ENCODE measurements at places on chromosomes 2 and 18.
A peak's percentile ranks its signal among the peaks of the same experiment; 100 is the strongest.

DNA sequence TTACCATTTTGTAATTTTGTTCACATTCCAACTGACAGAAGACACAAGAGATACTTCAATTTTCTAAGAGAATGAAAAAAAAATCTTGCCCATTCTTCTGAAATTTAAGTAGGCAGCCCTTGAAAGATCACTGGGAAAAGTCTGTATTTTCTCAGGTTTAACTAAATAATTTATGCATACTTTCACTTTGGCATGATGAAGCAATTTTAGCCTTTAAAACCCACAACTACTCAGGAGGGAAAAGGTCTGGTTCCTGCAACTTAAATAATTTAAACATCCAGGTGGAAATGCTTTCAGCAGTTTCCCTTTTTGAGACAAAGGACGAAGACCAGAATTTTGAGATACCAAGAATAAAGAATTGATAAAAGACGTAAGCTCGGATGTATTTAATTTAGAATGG, 61.4 kb downstream of the ZEB2 start:
- no peak for DNase-seq

GRCh38 chr18:28088477-28088876, 88.5 kb downstream of the CDH2 start:
- DNase-seq = no peak

GRCh38 chr2:117127680-117128079, 686.8 kb upstream of the DDX18 start:
- no peak for DNase-seq

GRCh38 chr2:64417624-64418023, 36.3 kb upstream of the LGALSL start:
- no peak for DNase-seq

DNA sequence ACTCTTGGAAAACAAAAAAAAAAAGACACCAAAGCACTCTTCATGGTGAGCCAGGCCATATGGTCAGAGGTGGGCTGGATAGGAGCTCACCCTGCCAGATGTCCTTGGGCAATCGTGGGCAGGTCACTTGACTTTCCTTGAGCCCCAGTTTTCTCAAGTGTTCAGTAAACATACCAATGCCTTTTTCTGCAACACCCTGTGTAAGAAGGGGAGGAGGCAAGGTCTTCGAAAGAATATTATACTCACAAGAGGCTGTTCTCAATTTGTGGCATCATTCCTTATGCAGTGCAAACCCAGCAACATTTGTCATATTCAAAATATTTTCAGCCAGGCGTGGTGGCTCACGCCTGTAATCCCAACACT, 22.9 kb upstream of the TMEM87B start:
- no peak for DNase-seq

DNA sequence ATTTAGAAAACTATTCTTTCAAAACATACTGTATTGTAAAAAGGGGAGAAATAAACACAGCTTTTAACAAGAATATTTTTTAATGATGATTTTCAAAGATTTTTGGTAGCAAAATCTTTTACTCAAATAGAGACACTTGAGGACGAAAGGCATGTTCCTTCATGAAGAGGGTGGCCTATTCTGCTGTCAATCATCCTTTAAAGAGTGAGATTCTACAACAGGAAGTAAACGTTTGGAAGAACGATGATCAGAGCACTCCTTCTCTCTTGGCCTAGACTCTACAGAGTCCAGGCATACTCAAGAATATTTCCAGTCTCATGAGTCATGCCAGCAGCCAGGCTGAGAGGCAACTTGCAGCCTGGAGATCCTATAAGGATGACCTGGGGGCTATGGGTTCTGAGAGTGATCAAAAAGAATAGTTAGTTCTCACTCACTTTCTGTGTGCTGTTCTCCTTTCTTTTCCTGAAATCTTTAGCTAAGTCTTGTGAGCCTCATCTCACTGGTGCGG, 62.4 kb upstream of the TCF4 start:
- DNase-seq = peak; percentile 16

- peak; percentile 49 for DNase-seq
These were observed 29.0 kb upstream of the CFAP36 start for GRCh38 chr2:55490554-55490953.

DNA sequence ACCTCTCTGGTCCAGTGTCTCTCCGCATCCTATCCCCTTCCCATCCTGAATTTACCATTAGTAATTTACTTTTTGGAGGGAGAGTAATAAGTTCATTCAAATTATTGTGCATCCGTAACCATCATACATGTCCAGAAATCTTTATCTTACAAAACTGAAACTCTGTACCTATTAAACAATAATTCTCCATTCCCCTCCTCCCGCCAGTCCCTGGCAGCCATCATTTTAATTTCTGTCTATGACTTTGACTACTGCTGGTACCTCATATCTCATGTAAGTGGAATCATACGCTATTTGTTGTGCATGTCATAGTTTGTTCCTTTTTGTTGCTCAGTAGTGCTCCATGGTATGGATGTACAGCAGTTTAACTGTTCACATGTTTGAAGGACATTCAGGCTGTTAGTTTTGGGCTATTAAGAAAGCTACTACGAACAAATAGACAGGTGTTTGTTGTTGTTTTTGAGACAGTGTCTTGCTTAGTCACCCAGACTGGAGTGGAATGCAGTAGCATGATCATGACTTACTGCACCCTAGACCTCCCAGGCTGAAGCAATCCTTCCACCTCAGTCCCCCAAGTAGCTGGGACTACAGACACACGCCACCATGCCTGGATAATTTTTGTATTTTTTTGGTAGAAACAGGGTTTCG, 2.0 kb downstream of the LIMS1 start:
- DNase-seq = peak; percentile 11

DNA sequence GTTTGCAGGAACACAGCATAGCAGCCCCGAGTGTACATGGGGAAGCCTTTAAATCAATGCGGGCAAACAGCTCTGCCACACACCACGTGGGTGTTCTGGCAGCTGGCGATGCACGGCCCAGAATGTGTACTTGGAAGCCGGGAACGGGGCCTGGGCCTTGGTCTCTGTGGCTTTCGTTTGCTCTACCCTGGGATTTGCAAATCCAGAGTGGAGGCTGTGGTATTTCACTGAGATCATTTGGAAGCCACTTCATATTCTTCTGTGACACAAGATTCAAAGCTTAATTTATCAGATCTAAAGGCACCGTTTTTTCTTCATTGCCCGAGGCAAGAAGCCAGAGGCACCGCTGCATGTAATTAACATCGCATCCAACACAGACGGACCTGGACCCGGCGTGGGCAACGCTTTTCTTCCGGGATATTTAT, 246.3 kb upstream of the MYT1L start:
- no peak for DNase-seq

DNA sequence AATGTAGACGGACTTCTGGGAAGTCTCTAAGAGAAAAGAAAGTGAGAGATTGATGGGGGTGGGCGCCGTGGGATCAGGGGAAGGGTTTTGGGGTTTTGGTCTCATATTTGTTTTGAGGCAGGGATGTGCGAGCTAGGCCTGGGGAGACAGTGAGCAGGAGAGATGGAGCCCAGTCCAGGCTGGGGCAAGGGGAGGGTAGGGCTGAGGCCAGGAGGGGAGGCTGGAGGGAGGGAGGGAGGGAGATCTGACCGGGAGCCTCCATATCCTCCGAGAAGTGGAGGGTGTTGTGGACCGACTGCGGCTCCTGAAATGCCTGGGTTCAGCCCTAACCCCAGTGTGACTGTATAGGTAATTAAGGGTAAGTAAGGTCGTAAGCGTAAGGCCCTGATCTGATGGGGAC, 72.8 kb upstream of the ODC1 start:
- DNase-seq = no peak

- peak; percentile 38 for DNase-seq
These were observed 68.3 kb upstream of the ZNF397 start for GRCh38 chr18:35172451-35173035.

DNA sequence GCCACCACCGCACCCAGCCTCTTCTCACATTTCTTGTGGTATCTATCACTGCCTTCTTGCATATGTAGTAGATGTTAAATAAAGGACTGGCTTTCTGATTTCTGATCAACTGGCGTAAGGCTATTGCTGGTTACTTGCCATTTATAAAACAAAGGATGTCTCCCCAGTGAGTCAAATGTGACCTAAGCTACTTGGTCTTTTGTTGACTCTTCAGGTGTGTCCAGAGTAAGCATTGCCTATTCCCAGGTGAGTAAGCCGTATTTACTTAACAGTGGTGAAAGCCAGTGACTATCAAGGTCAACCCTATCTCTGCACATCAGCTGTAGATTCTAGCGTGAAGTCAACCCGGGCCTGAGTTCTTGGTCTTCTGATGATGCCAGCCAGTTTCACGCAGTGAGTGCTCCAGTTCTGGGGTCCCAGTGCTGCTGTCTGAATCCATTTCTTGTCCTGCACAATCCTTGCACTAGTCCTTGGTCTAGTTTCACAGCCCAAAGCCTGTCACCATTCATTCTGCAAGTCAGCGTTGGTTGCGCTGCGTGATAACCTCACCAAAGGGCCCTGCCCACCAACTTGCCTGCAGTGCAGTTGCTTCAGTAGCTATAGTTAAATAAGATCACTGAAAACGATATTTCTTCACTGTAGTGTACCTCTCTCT, 120.2 kb downstream of the GBX2 start:
- DNase-seq = peak; percentile 91

GRCh38 chr2:40511661-40512213, 59.8 kb upstream of the SLC8A1 start:
- no peak for DNase-seq

DNA sequence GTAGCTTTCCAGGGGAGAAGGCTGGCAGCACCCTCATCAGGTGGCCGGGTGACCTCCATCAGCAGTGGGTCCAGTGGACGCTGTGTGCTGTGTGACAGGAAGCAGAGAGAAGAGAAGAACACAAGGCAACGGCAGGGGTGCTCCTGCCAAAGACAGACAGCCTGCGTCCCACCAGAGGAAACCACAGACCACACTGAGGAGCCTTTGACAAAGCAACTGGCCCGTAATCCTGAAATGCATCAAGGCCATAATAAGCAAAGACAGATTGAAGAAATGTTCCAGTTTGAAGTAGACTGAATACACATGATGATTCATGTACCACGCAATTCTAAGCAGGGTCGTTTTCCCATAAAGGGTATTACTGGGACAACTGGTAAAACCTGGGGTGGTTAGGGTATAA, 172.4 kb downstream of the FBXO15 start:
- DNase-seq = no peak

- no peak for DNase-seq
These were observed 1.5 kb downstream of the KCNIP3 start for GRCh38 chr2:95298486-95299111.

GRCh38 chr2:241801611-241802420, 7.2 kb upstream of the NEU4 start:
- DNase-seq = no peak

GRCh38 chr2:28558918-28559317, 63.1 kb downstream of the PLB1 start:
- DNase-seq = no peak

GRCh38 chr2:234158812-234159211, 108.3 kb downstream of the SPP2 start:
- DNase-seq = peak; percentile 5

- no peak for DNase-seq
These were observed 24.5 kb downstream of the ELAC1 start for GRCh38 chr18:50992351-50992762.

DNA sequence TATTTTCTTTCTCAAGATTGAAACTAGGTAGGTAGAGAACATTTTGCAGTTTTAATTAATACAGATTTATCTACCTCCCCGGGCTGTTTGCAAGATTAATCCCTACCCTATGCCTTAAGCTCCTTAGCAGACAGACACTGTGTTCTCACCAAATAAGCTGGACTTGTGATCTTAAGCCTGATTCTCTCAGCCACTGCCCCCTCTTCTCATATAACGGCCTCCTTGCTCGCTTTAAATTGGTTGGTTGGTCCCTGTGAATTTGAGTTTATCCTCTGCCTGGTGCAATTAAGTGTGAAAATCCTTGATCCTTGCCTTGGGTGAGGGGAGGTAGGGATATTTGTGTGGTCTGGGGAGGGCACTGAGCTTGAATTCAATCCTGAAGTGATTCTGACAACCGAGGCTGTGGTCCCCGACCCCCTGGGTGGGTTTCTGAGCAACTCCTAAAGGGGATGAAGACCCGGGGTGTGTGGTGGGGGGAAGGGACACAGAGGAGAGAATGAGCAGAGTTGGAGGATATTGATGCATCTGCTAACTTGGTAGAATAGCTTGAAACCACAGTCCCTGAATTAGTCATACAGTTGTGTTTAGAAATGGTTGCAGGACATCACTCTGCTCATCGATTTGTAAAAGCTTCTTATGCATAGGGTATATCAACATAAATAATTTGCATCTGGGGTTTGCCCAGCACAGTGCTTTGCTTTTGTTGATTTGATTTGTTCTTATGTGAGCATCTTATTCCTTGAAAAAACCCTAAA, 36.9 kb upstream of the NCKAP5 start:
- DNase-seq = no peak

DNA sequence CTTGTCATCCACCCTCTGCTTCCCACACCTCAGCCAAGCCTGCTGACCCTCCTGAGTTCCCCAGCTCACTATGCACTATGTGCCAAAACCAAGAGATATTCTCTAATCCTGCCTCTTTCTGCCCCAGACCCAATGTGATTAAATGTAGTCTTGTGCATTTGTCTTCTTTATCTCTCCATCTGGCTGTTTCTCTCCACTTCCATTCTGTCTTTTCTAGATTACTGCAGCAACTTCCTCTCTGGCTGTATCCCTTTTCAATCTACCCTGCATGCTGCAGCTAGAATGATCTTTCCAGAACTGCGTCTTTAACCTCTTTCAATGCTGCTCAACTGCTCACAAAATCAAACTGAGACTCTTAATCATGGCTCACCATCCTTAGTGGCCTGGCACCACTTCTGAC, 164.1 kb downstream of the GALNT14 start:
- no peak for DNase-seq

DNA sequence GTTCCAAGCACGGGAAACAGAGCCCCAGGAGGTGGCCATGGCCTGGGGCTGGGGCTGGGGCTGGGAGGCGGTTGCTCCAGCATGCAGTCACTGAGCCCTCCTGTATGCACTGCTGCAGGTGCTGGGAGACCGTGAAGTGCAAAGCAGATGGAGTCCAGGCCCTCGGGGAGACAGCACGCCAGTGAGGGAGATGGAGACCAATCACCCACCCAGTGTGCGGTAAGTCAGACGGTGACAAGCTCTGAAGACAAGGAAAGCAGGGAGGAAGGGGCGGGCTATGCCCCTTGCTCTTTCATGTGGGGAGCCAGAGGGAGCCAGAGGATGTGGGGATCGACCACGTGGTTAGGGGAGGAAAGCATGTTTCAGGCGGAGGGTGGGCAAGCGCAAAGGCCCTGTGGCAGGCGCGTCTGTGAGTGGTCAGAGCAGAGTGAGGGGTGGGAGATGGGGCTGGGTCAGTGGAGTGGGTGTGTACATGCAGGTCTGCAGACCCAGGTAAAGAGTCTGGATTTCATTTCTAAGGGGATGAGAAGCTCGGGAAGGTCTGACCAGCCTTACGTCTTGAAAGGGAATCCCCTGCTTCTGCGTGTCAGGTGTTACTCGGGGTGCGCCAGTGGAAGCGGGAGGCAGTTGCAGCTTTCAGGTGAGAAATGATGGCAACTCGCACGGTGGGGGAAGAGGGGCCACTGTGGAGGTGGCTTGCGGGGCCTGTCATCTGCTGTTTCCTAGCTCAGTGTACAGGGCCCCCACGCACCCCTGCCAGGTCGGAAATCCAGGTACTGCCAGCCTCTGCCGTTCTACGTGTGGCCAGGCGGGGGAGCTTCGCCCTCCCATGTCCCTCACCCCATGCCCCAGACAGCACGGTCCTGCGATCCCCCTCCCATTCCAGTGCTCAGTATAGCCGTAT, 19.4 kb downstream of the RRM2 start:
- peak; percentile 62 for DNase-seq

- no peak for DNase-seq
These were observed 115.1 kb downstream of the NAB1 start for GRCh38 chr2:190763901-190764514.

- no peak for DNase-seq
These were observed 78.5 kb downstream of the MDH1 start for GRCh38 chr2:63667132-63667700.

All from DMS53 (cell line).